ENCODE measurements at places on chromosomes 7 and 10. TPM values are rescaled to one million over a fixed set of nuclear protein-coding genes. Genes with fewer than 3 reads are reported as not detected.

- no peak for DNase-seq
- no peaks in the 10 kb centered on the region for H3K36me3 ChIP-seq
- H3K4me3 ChIP-seq = no peak overlapping the region
- no peaks in the 10 kb centered on the region for H3K4me1 ChIP-seq
Observed at GRCh38 chr7:135519233-135519688, 9.4 kb upstream of the CNOT4 start.

DNA sequence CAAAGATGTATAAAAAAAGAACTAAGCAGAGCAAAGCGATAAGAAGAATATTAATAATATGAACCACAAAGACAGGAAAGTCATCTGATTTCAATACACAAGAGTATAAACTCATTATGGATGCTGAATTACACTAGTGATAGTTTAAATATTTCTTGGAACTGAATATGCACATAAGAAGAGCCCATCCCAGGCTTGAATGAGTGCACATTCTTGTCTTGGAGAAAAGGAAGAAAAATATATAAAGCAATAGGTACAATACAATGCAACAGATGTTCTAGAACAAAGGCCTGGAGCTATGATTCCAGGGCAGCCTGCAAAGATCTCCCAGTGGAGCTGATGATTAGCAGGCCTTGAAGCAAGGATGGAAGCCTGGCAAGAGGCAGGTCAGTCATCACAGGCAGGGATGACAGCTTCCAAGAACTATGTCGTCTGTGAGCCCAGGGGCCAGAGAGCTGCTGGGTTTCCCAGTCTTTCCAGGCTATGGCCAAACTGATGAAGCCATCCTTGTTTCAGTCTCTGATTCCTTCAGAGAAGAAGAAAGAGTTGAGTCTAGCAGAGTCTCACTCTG, 277.6 kb downstream of the KCNMA1 start:
- no peaks in the 10 kb centered on the region for H3K36me3 ChIP-seq
- no peak overlapping the region for H3K27ac ChIP-seq
- H3K4me1 ChIP-seq = no peaks in the 10 kb centered on the region
- peaks cover 3% of the 10 kb centered on the region for H3K27me3 ChIP-seq
- no peak for DNase-seq
- H3K4me3 ChIP-seq = no peak overlapping the region

GRCh38 chr7:112940314-112940732, 146.3 kb downstream of the GPR85 start:
- H3K4me1 ChIP-seq = peaks cover 27% of the 10 kb centered on the region
- H3K27me3 ChIP-seq = peaks cover 2% of the 10 kb centered on the region
- peak overlapping the region; percentile 95 for H3K27ac ChIP-seq
- peaks cover 5% of the 10 kb centered on the region for H3K36me3 ChIP-seq

LRGUK gene
- 0.13 TPM for total RNA-seq
